Cortex of kidney (tissue), 1 donor: ENCODE measurements at places on chromosomes 7 and 10.

DNA sequence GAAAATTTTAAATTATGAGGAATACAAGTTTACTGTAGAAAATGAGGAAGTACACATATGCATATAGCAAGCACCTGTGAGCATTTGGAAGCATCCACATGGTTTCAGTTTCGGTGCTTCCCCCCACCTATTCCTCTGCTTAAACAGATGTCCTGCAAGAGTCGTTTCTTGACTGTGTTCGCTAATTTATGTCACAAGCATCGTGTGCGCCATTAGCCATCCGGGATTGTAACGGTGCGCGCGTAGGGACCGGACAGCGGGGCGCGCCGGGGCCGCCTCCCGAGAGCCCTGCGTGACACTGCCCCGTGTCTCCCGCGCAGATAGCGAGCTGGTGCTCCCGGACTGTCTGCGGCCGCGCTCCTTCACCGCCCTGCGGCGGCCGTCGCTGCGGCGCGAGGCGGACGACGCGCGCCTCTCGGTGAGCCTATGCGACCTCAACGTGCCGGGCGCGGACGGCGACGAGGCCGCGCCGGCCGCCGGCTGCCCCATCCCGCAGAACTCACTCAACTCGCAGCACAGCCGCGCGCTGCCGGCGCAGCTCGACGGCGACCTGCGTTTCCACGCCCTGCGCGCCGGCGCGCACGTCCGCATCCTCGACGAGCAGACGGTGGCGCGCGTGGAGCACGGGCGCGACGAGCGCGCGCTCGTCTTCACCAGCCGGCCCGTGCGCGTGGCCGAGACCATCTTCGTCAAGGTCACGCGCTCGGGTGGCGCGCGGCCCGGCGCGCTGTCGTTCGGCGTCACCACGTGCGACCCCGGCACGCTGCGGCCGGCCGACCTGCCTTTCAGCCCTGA is 90.9 kb downstream of the NEURL1 start:
- DNase-seq, result no peak

GRCh38 chr7:815284-816216 is 16.7 kb upstream of the SUN1 start:
- no peak for DNase-seq

DNA sequence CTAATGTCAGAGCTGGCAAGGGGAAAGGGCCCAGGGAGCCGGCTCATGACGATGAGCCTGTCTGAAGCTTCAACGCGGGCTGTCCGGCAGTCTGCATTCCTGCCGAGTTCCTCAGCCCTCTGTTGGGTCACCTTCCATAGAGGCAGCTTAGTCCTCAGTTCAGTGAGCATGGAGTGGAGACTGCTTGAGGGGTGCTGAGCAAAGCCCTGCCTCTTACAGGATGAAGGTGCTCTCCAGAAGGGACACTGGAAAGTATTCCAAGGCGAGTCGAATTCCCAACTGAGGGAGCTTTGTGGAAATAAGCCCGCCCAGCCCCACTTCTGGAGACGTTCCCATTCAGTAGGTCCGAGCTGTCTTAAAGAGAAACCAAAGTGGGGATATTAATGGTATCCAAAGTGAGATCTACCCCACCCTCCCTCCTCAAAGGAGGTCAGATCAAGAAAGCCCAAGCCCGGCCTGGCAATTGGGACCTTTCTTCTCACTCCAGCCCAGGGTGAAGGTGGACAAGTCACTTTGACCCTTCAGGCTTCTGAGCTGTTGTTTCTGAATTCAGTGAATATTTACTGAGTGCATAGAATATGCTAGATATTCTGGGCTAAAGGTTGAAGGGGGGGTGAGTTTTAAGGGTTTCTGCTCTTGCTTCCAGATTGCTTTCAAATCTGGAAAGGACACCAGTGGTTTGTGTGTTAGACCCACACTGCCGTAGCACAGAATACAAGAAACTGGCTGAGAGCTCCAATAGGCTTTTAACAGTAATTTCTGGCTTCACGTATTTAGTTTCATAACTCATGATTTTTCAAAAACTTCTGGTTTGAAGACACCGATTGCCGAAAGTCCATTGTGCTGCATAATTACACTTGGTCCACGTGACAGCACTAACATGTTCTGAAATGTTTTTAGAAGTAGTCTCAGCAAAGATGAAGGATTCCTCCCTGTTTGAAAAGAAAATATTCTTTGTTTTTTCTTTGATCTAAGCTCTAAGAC is 3.5 kb downstream of the EGFR start:
- no peak for DNase-seq

GRCh38 chr7:33965183-33965744 is 59.9 kb downstream of the BMPER start:
- no peak for DNase-seq

DNA sequence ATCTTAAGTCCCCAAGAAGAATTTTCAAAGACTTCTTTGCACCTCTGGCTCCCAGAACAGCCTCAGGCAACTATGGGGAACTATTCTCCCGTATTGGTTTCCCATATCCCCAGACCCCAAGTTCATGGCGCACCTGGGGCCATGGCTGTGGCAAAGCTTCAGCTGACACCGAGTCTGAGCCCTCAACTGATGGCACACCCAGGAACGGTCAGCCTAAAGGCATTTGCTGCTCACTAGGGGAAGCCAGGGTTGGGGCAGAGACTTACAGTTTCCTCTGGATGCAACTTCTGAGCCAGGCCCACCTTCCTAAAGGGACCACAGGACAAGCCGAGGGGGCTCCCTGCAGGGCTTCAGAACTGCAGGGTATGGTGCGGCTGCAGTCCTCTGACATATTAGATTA is 13.7 kb upstream of the CPA1 start:
- no peak for DNase-seq

- no peak for DNase-seq
These were observed 543.8 kb upstream of the NRP1 start for GRCh38 chr10:33878238-33878786.

GRCh38 chr7:30268586-30268985 is 15.8 kb upstream of the ZNRF2 start:
- DNase-seq, result no peak

DNA sequence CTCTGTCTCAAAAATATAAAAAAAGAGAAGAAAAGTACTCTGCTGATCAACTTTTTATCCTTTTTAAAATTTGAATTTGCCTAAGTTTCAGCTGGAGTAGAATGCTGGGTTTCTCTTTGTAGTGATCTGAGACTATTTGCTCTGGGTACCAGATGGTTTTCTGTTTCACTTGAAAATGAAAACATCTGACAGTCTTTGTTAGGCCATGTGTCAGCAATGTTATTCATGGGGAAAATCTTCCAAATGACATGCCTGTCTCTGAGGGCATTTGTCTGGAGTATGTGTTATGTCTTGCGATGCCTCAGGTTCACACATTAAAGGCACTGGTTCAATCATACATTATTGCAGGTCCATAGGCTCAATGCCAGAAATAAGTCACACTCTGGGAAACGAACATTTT is 175.3 kb upstream of the TMEM229A start:
- no peak for DNase-seq
